Activated naive CD4-positive, alpha-beta T cell treated with Interleukin-2 at 50 U/mL for 16 hours (primary cell): ENCODE measurements at places on chromosomes 1 and 21.
A peak's percentile ranks its signal among the peaks of the same experiment; 100 is the strongest.

DNA sequence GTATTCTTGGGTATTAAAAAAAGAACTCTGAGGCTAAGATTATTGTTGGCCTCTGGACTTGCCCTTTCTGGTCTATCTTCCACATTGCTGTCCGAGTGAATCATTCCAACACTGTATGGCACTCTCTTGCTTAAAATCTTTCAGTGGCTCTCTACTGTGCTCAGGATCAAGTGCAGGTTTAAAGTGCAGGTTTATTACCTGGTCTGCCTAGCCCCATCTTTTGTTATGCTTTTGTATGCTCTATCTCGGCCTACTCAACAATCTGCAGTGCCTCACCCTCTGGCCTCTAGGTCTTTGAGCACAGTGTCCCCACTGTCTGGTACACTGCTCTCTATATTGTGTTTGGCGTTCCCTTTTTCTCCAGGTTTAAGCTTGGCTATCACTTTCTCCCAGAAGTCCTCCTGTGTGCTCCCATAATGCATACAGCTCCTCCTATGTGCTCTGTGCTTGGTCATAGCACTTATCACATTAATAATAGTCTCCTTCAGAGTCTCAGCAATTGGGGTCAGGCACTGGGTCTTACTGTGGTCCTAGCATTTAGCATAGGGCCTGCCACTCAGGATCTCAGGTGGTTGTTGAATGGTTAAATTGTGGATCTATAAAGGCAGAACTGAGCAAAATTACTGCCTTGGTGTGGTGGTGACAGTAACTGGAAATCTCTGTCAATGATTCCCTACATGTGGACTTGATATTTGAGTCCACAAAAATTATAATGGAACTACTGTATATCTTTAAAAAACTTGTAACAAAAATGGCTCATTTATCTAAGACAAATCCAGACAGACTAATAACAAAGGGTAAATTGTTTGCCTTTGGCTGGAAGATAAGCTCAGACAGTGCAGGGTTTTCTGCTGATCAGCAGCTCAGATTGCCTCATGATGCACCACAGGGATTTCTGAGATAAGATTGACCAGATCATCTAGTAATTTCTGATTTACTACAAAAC lies 10.6 kb upstream of the LDLRAD1 start:
- DNase-seq, result no peak

- DNase-seq, result no peak
These were observed 7.0 kb downstream of the DSTYK start for GRCh38 chr1:205204552-205204951.

GRCh38 chr1:28113242-28113572 lies 24.8 kb upstream of the EYA3 start:
- no peak for DNase-seq

- DNase-seq, result no peak
These were observed 3.8 kb upstream of the KTI12 start for GRCh38 chr1:52037402-52037814.

- DNase-seq, result peak; percentile 38
These were observed 20.8 kb upstream of the GBP1 start for GRCh38 chr1:89085781-89086180.

DNA sequence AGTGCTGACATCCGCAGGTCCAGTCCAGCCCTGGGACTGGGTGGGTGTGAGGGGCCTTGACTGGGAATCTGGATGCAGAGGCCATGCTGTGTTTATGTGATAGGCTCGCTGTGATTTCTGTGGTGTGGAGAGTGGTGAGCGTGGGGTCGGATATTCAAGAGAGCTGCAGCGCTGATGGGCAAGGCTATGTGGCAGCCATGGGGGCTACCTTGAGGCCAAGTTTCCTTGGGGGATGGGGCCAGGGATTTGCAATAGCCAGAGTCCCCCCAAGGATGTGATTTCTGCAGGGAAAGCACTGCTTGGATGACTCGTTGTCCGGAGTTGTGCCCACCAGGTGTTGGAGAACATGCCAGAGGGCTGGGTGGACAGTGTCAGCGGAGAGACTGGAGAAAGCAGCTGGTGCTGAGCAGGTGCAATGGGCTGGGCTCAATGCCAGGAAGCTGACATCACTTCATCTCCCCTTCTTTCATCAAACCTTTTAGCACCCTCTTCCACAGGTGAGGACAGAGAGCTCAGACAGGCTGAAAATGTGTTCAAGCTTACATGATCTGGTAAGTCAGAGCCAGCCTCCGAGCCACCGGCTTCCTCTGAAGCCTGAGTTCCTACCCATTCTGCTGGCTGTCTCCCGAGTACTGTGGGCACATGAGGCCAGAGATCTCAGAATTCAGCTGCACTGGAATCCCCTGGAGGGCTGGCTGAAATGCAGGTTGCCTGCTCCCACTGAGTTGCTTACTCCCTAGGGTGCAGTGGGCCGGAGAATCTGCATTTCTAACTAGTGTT lies 132.9 kb downstream of the RHOU start:
- DNase-seq, result no peak

DNA sequence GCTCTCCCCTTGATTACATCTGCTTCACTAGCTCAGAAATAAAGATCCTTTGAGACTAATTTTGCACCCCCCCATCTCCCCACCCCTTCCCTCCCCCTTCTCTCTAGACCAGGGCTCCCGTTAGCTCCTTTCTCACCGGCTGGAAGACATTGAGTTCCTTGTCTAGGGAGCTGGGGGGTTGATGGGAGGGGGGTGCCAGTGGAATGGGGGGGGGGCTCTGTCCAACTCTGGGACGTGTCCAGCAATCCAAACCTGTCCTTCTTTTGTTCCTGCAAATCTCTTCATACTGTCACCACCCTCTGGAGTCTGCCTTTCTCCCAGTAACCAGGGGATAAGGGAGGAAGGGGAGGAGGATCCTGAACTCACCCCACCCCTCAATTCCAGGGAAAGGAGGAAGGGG lies 61.9 kb downstream of the RHBG start:
- DNase-seq, result no peak

- DNase-seq, result peak; percentile 52
These were observed at the start of gene DNAJB4 for GRCh38 chr1:78004719-78005447. Gene DNAJB4, plus strand, starts transcription at chr1:78004939. Its CDS starts 172 bp downstream, at chr1:78005111.

- DNase-seq, result no peak
These were observed 171.9 kb downstream of the COL24A1 start for GRCh38 chr1:85984636-85985035.

DNA sequence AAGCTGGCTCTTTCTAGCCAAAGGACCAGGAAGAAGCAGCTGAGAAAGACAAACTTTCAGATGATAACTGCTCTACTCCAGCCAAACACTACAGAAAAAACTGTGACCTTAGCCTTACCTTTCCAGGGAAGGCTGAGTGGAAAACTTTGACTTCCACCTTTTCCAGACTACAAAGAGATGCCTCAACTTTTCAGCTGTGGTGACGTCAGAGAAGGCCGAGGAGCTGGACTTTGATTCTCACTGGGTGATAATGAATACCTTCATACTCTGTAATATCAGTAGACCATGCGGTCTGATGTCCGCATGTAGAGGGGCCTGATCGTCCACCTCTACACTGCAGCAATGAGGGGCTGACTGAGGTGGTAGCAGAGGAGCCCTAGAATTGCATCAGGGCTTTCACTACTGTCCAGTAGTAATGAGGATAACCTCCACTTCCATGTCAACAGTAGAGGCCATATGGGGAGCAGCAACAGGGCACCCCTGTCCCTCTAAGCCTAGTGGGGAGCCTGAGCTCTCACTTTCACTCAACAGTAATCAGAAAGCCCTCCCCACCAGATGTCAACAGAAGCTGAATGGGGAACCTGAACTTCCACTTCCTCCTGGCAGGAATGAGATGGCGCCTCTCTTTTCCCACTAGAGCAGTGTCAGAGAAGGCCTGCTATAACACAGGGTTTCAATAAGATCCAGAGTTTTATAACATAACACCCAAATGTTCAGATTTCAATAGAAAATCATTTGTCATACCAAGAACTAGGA lies 28.4 kb upstream of the PADI1 start:
- DNase-seq, result no peak

GRCh38 chr1:171984850-171985485 lies 143.7 kb downstream of the DNM3 start:
- no peak for DNase-seq

GRCh38 chr1:78333502-78333901 lies 157.3 kb upstream of the PTGFR start:
- no peak for DNase-seq

DNA sequence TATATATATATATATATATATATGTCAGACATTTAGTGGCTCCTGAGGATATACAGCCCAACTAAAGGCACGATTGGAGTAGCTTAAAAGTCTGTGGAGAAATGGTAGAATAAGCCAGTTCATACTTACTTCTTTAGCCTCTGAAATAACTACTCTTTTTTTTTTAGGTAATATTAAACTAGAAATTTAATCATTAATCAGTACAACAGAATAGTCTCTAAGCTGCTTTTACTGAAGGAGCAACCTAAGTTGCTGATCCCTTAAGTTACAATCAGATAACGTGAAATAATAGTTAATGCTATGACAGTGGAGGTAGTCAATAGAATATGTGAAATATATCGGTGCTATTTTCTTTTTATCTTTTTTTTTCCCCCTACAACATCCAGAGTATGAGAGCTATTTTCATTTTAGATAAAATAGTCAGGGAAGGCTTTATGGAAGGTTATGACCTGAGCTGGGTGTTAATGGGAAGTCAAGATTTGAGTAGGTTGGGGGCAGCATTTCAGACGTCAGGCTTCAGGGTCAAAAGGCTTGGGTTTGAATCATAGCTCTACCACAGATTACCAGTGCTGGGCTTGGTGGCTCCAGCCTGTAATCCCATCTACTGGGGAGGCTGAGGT lies 15.6 kb downstream of the ZMPSTE24 start:
- DNase-seq, result no peak

- peak; percentile 14 for DNase-seq
These were observed 18.0 kb downstream of the BMP8A start for GRCh38 chr1:39509360-39510009.

- DNase-seq, result no peak
These were observed 379.7 kb upstream of the B3GALT2 start for GRCh38 chr1:193565971-193566577.

GRCh38 chr1:207672522-207673130 lies 27.7 kb downstream of the CR1L start:
- no peak for DNase-seq
